ENCODE measurements at places on chromosomes 16 and 17.

DNA sequence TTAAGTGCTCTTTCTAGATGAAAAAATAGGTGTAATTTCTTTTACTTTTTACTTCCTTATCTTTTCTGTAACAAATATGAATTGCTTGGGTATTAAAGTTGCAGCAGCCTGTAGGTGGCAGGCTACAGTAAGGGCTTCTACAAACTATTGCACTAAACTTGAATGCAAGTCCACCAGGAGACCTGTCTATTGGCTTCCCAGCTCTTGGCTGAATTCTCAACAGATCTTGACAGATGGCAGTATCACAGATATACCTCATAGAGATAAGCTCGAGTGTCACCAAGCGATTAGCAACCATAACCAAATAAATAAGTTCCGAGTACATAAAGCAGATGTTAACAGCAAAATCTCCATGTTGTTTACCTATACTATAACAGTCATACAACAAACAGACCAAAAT is 5.9 kb downstream of the BBS2 start:
- DNase-seq, result peak; percentile 67

GRCh38 chr17:16075949-16076348 is 76.3 kb downstream of the TTC19 start:
- DNase-seq, result no peak

DNA sequence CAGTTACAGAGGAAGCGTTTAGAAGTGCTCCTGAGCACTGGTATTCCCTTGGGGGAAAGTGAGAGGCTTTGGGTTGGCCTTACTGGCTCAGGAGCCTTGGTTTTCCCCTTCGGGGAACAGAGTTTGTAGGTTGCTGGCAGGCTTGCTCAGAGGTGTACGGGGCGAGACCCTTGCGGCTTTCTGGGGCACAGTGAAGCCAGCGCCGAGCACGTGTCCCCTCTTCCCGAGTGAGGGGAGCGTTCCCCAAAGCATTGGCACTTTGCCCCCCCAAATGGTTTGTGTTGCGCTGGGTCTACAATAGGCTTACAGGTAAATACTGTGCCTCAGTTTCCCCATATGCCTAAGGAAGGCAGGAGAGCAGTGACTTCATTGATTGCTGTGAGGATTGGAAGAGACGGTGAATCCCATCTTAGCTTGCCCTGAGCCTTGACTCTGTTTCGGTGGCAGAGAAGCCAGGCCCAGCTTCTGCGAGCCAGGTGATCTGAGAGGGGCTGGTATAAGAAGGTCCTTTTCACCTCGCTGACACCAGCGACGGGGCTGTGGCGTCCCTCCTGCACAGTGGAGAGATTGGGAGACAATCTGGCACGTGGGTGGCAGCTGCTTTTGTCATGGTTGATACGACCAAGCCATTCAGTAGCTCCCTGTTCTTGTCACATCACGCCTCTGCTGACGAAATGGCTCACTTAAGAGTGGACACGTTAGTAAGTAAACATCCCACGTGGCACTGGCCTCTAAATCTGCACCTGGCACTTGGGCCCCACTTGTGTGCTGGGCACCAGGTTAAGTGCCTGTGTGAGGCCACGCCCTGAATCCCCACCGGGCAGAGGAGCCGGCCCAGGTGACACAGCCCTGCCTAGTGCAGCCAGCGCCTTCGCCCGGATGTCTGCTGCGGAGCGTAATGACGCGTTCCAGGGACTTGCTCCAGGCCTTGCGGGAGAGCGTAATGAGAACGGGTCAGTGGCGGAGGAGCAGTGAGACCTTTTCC is 55.0 kb downstream of the MEAK7 start:
- no peak for DNase-seq

- peak; percentile 62 for DNase-seq
Observed at GRCh38 chr17:42677921-42678781, 1.4 kb upstream of the PLEKHH3 start.

- DNase-seq, result no peak
Observed at GRCh38 chr17:64256913-64257807, 5.9 kb downstream of the TEX2 start.

DNA sequence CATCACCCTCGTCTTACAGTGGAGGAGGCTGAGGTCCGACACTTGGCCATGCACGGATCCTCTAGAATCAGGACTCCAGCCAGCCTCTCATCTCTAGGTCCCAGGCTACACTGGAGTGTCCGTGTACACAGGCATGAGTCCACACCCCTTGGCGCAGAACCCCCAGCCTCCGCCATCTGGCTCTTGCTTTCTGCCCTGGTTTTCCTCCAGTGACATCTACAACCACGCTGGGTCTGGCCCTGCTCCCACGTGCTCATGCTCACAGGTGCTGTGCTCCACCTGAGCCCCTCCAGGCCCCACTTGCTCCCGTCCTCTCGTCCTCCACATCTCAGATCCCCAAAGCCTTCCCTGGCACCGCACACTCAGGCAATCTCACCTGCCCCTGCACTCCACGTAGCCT is 260.8 kb downstream of the ENGASE start:
- DNase-seq, result no peak

- peak; percentile 88 for DNase-seq
Observed at GRCh38 chr16:71883849-71884638, at the start of gene ZNF821. Gene ZNF821, minus strand, starts transcription at chr16:71884182. Its CDS starts 4,236 bp downstream, at chr16:71879946.

- no peak for DNase-seq
Observed at GRCh38 chr17:60145006-60145935, 4.5 kb upstream of the CA4 start.
